ENCODE measurements at places on chromosomes 6 and 20.
A peak's percentile ranks its signal among the peaks of the same experiment; 100 is the strongest.

DNA sequence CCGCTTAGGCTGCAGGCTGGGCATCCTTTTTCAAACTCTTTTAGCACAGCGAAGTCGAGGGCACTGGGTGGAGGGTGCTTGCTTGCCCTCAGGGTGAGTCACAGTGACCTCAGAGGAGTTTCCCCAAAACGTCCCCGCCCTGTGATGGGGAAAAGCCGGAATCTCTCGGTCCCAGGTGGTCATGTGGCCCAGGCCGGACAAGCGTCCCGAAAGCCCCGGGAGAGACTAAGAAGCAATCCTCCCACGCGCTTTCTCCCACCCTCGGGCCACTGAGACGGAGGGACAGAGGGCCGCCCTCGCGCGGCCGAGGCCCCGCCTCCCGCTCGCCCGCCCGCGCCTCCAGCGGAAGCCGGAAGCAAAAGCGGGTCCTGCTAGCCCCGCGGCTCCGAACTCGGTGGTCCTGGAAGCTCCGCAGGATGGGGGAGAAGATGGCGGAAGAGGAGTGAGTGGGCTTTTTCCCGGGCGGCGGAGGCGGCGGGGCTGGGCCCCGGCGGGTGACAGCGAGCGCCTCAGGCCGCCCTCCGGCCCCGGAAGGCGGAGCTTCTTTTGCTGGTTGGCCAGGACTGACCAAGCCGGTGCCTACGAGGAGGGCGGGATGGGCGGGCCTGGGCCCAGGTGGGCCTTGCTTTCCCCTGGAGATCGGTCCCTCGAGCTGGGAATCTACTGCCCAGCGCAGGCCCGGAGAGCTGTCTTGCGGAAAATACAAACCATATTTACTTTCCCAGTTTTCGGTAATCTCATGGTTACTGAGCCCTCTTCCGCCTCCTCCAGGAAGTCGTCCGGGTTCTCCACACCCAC lies at the start of gene SLC9A8:
TSS of gene SLC9A8 (plus strand) at position 322 of the 798 bp plus-strand sequence. CDS start at position 417, 95 bp downstream.
- no peak for DNase-seq

- DNase-seq, result no peak
These were observed 436.8 kb upstream of the AGPAT4 start for GRCh38 chr6:161710698-161711097.

DNA sequence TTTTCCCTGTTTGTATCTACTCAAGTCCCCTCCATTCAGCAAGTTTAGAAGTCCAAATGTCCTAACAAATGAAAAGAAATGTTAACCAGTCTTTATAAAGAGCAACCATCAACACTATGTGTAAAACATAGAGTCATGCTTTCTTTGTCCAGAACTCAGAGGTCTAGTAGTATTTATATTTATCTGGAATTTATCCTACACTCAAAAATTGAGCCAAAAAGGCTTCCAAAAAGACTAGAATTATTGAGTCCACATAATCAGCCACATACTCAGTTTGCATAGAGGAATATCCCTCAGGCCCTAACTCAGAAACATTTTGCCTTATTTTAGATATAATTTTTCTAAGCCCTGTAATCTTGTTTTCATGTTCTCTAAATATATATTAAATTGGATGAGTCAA lies 455.0 kb downstream of the COL12A1 start:
- DNase-seq, result no peak

- peak; percentile 46 for DNase-seq
These were observed 45.0 kb upstream of the RIPOR2 start for GRCh38 chr6:24980507-24981385.

DNA sequence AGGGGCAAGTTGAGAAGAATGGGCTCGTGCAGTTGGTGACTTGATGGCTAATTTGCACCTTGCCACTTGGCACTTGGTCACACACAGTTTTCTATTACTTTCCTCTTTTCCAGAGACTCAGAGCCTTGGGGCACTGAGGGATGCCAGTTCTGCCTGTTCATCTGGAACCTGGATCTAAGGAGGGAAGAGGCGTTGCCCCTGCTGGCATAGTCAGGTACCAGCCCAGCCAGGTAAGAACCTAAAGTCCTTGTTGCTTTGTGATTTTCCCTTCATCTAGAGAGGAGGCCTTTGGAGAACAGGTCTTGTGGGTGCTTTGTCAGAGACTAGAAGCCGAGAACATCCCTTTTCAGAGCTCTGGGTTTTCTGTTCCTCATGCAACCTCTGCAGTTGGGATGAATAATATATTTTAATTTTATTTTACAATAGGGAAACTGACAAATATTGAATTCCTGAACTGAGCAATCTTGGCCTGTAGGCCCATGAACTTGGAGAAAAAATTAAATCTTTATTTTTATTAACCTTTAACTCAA lies 11.4 kb downstream of the SYTL3 start:
- no peak for DNase-seq

DNA sequence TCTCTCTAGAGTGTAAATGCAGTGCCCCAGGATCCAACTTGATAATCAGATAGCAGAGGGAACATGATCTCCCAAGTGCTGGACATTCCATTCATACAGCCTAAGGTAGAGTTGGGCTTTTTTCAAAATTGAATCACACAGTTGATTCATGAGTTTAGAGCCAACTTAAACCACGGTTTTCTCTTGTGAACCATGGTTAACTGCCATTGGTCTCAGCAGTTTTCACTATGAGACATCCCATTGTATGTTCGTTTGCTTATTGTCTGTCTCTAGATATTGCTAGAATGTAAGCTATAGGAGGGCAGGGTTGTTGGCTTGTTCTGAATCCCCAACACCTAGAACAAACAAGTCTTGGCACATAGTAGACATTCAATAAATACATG lies 37.2 kb upstream of the TAF8 start:
- no peak for DNase-seq

GRCh38 chr6:141443032-141443431 lies 689.7 kb upstream of the GJE1 start:
- DNase-seq, result no peak

DNA sequence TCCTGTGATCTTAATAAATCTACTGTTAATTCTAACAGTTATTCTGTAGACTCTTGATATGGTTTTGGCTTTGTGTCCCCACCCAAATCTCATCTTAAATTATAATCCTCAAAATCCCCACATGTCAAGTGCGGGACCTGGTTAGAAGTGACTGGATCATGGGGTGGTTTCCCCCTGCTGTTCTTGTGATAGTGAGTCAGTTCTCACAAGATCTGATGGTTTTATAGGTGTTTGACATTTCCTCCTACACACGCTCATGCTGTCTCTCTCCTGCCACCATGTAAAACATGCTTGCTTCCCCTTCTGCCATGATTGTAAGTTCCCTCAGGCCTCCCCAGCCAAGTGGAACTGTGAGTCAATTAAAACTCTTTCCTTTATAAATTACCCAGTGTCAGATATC lies 10.5 kb upstream of the EPB41L2 start:
- DNase-seq, result no peak

DNA sequence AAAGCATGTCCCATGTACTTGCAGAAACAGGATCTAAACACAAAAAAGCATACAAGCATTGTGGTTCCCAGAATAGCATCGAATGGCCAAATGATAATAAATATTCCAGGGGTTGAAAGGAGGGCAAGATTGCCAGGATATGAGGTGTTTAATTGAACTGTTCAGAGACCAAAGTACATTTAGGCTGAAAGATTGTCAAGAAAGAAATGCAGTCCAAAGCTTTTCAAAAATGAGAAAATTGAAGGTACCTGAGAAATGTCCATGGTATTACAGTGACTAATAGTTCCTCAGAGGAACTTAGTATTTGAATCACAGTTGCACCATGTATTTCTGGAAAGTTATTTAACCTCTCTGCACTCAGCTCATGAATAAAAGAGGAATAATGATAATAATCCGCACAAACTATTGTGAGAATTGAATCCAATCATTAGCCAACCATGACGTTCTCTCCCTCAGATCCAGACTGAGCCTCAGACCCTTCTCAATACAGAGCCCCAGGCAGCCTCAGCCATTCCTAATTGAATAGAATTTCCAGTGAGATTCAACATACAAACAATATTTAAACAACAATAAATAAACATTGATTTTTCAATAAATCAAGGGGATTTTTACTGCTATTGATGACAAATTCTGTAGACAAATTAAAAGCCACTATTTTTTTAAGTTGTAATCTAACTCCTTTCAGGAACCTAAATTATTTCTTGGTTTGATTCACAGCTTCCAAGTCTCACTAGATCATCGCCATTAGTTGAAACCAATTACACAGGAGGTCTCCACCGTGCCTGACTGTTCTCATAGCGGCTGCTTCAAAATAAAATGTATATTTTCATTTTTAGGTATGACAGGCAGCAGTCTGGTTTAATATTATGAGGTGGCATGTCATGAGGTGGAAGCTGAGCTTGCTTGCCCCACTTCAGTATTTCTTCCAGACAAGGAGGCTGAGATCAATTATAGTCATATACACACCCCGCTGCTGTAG lies 144.3 kb upstream of the TENT5A start:
- DNase-seq, result no peak

DNA sequence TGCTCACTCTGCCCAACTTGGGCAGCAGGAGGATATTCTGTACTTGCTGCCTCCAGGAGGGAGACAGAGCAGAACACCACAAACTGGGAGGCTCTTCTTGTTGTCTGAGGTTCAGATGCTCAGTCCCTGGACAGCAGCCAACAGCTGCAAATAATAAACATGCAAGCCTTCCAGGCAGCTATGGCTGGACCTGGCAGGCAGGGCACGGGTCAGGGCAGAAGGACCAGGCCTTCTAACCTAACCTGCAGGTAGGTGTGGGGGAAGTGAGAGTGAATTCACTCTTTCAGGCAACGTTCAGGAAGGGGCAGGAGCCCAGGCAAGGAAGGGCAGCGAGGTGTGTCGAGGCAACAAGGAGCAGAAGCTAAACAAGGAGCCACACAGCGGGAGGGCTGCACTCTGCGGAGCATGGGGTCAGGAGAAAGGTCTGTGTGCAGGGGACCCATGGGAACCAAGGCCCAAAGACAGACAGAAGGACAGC lies 31.5 kb downstream of the NINL start:
- no peak for DNase-seq

DNA sequence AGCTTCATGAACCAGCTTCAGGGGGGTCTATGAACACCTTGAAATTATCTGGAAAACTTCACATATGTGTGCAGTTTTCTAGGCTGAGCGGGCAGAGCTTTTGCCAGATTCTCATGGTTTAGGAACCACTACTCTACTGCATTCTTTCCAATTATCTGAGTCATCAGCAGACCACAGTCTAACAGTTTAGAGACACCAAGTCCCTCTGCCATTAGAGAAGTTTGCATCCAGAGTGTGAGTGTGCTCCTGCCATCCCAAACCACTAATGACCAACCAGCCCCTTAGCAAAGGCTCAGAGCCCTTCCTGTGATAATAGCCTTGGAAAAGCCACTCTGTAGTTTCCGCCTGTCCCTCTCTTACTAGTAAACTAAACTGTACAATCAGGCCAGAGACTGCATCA lies 96.8 kb downstream of the PHACTR1 start:
- DNase-seq, result no peak

DNA sequence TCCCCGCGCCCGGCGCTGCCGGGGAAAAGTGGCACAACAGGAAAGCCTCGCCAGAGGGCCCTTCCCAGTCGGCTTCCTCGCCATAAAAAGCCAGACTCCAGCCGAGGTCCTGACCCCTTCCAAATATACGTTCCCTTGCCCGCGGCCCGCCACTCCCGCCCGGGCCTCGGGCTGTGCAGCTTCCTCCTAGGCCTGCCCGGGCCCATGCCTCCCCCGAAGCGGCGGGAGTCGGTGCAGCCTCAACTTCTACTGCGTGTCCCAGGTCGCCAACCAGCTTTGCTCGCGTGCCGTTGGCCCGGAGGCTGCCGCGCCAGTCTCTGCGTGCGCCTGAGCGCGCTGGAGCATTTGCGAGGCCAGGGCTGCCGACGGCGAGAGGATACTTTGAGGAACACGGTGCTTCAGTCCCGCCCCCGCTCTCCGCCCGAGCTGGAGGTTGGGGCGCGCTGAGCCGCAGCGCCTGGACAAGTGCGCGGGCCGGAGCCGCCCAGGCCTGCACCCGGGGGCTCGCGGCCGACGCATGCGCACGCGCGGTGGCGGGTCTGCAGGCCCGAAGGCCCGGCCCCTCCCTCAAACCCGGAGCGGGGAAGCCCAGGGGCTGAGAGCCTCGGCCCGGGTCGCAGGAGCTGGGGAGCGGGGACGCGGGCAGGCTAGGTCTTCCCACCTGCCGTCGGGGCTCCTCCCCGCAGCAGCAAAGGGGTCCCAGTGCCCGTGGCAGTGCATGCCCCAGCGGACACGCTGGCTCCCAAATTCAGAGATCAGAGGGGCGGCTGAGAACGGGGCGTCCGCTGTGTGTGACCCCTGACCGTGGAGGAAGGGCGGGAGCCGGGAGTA lies 10.2 kb downstream of the FOXC1 start:
- DNase-seq, result no peak

- DNase-seq, result no peak
These were observed 71.1 kb downstream of the TASP1 start for GRCh38 chr20:13567663-13568062.

DNA sequence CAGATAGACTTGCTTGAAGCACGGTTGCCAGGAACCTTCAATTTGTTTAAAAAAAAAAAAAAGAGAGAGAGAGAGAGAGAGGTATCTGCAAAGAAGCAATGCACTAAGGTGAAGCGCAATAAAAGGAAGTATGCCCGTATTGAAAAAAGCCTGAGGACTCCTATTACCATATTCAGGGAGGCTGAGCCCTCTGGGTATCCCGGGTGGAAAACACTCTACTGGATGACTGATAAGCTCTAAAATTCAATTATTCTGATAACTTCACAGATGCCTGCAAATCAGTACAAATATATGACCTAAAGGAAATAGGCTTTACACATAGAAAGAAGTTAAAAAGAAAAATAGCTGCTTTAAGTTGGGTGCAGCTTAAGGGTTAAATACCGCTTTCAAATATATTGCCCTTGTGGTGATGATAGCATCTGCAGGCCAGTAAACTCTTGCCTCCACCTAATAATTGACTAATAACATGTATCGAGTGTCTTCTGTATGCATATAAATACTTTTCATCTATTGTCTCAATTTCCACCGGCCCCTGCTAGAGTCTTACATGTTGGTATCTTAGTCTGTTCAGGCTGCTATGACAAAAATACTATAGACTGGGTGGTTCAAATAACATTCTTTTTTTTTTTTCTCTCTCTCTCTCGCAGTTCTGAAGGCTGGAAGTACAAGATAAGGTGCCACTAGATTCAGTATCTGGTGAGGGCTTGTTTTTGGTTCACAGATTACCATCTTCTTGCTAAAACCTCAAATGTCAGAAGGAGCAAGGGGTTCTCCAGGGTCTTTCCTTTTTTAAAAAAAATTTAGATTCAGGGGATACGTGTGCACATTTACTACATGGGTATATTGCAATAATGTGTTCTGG lies 187.4 kb upstream of the JARID2 start:
- DNase-seq, result no peak

GRCh38 chr20:16083639-16084280 lies 489.5 kb downstream of the KIF16B start:
- DNase-seq, result no peak

- DNase-seq, result no peak
These were observed 100.6 kb downstream of the HIVEP1 start for GRCh38 chr6:12112540-12113189.

GRCh38 chr6:151293688-151294016 lies 53.9 kb downstream of the AKAP12 start:
- DNase-seq, result no peak

GRCh38 chr6:147715035-147715434 lies 206.5 kb downstream of the SAMD5 start:
- no peak for DNase-seq

Measured in NCI-H187 treated with DMSO at 0.1 percent for 48 hours (cell line).